K562 (cell line): ENCODE measurements at places on chromosomes 6 and 20. TPM values are rescaled to one million over a fixed set of nuclear protein-coding genes. Genes with fewer than 3 reads are reported as not detected.

GRCh38 chr6:30554404-30554803 is 1.9 kb downstream of the GNL1 start:
- no peak for DNase-seq

DNA sequence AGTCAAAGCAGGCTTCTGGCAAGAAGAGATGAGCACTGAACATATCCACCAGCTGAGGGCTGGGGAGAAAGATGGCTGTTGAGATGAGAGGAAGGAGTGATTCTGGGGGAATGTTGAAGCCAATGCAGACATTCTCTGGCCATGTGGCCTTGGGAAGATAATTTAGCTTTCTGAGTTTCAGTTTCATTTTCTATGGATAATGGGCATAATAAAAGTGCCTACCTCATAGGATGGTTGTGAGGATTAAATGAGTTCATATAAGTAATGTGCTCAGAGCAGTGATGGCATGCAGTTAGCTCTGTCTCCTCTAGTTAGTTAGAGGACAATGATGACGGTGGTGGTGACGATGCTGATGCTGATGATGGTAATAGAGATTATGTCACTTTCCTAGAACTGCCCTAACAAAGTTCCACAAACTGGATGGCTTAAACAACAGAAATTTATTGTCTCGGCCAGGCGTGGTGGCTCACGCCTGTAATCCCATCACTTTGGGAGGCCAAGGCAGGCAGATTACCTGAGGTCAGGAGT is 18.5 kb upstream of the KCNK5 start:
- DNase-seq: no peak

DNA sequence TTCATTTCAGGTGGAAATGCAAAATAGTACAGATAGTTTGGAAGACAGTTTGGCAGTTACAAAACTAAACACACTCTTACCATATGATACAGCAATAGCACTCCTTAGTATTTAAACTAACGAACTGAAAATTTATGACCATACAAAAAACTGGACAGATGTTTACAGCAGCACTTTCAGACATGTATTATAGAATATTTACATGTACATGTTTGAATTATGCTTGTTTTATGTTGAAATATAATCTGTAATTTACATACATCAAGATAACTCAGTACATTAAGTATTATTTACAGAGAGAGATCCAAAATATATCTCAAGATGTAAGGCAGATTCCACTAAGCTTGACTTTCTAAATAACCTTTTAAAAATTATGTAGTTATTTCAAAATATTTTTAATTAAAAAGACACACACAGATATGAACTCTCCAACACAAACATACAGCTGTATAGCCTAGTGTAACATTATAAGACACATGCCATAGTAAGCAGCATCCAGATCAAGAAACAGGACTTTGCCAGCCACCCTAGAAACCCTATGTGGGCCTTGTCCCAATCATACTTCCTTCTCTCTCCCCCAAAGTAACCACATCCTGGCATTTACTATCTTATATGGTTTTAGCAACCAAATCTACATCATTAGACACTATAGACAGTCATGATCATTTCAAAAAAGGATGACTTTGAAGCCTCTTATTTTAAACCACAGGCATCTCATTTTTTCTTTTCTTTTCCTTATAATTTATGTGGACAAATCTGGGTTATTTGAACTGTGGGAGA is 82.2 kb downstream of the MAN1A1 start:
- no peak for DNase-seq

Gene OOEP
- not detected in 2 replicates for total RNA-seq

Gene LPIN3
- total RNA-seq: 6.9 and 7.9 TPM in 2 replicates

- DNase-seq: no peak
Observed at GRCh38 chr6:148997865-148998264, 251.0 kb downstream of the UST start.
